ENCODE measurements at places on chromosomes 3 and 15.

- peak; percentile 72 for DNase-seq
Measured at GRCh38 chr3:193572426-193572908, 17.8 kb upstream of the ATP13A4 start.

- no peak for DNase-seq
Measured at GRCh38 chr3:134428401-134428800, 54.2 kb upstream of the AMOTL2 start.

DNA sequence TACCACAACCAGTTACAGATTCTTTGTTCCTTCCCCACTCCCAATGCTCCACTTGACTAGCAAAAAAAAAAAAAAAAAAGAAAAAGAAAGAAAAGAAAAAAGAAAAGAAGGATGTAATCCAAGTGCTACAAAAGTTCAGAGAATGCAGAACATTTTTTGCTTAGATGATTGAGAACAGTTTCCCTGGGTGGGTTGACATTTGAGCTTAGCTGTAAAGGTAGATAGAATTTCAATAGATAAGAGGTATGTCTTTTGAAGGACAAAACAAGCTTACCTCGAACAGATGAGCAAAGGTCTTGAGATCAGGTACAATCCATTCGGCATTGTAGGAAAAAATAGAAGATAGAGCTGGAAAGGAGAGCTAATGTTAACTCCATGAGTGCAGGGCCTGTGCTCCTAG, 344.6 kb upstream of the NECTIN3 start:
- no peak for DNase-seq

GRCh38 chr15:26615188-26615926, 157.5 kb downstream of the GABRB3 start:
- DNase-seq = no peak

DNA sequence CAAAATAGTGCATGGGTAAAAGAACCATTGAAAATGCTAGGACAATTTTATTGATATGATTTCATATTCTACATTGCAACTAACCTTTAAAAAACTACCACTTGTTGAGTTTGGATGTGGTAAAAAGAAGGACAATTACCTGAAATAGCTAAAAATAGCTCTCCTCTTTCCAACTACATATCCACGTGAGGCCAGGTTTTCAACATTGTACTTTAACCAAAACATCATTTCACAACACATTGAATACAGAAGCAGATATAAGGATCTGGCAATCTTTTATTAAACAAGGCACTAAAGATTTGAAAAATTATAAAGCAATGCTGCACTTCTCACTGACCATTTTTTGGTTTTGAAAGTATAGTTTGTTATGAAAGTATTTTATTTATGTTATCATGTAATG, 28.1 kb upstream of the MRPL3 start:
- DNase-seq = no peak

DNA sequence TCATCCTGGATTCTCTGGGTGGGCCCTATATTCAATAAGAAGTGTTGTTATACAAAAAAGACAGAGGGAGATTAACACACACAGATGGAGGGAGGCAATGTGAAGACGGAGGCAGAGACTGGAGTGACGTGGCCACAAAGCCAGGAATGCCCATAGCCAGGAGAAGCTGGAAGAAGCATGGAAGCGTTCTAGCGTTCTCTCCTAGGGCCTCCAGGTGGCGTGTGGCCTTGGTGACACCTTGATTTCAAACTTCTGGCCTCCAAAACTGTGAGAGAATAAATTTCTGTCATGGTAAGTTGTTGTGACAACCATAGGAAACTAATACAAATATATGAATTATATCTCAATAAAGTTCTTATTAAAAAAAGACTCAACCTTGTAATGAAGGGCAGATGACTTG, 21.3 kb downstream of the THBS1 start:
- no peak for DNase-seq

- DNase-seq = no peak
Measured at GRCh38 chr3:67033079-67033478, 35.0 kb downstream of the KBTBD8 start.

DNA sequence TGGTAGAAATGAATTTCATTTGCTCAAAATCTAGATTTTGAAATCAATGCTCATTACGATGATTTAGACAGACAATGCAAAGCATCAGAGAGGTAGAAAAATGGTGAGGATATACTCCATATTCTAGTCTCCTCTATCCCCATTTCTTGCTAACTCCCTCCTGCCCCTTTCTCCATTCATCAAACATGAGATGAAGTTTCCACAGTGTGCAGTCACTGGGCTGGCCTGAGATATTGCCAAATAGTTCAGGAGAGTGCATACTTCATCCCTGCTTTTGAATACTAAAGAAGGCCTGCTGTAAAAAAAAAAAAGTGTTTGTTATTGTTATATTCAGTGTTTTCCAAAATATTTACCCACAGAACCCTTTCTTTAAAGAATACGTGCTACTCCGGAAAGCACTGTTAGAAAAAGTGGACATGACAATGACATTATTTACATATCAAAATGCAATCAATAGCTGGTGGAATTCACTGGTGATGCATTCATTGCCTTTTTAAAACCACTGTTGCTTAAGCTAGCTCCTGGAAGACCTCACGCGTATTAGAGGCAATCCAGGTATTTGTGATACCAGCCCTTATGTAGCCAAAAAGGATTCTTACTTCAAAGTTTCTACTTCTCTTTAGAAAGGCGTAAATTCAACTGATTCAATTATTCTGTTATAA, 247.6 kb upstream of the SOX2 start:
- DNase-seq = no peak

DNA sequence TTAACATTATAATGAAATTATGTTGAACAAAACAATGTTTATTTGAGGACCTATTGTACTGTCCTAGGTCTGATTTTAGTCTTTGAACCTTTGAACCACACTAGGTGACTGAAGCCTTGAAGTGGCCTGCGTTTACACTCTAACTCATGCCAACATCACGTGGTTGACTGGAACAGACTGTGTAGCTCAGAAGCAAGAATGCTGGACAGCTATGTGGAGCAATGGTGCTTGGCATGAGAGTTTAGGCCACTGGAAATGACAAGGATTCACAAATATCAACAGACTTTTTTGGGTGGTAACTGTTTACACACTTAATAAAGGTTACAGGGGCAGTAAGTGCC, 391.5 kb downstream of the RAP2B start:
- DNase-seq = no peak

- no peak for DNase-seq
Measured at GRCh38 chr3:60308808-60309207, 942.4 kb downstream of the FHIT start.

GRCh38 chr15:80106051-80106450, 46.6 kb downstream of the ZFAND6 start:
- DNase-seq = no peak

GRCh38 chr3:68256635-68257223, 602.3 kb upstream of the SUCLG2 start:
- DNase-seq = no peak

DNA sequence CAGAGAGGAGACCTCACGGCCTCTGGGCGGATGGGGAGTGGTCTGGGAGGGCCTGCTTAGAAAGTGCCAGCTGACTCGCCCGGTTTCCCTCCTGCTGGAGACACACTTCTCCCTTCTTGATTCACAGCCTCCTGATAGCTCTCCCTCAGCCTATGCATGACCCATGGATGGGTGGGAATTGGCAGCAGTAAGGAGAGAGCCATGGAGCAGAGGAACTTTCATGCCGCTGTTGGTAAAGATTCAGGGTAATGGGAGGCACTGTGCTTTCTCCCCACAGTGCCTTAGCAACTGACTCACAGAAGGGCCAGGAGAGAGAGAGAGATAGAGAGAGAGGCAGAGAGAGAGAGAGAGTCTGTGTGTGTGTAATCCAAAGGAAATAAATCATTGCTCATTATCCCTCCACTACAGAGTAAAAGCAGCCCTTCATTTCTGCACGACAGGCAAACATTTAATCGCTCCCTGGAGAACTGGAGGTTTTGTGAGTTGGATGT, 82.8 kb downstream of the SEMA5B start:
- no peak for DNase-seq

DNA sequence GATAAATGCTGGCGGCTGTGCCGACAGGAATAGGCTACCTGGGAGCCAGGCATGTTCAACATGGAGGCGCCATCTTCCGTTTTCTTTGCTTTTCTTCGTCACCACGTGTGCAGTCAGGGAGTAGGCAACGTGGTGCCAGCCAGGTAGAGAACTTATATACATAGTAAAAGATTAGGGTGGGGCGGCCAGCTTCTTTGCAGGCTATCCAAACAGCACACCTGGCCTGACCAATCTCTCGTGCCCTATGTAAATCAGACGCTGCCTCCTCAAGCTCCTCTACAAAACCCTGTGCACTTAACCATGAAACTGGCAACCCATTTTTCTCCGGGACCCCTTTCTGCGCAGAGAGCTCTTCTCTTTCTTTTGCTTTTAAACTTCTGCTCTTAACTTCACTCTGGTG, 28.6 kb upstream of the OR5K4 start:
- DNase-seq = no peak

- DNase-seq = no peak
Measured at GRCh38 chr3:66224220-66224619, 3.4 kb downstream of the SLC25A26 start.
